ENCODE measurements at places on chromosomes 5 and 9. TPM values are rescaled to one million over a fixed set of nuclear protein-coding genes. Genes with fewer than 3 reads are reported as not detected.

DNA sequence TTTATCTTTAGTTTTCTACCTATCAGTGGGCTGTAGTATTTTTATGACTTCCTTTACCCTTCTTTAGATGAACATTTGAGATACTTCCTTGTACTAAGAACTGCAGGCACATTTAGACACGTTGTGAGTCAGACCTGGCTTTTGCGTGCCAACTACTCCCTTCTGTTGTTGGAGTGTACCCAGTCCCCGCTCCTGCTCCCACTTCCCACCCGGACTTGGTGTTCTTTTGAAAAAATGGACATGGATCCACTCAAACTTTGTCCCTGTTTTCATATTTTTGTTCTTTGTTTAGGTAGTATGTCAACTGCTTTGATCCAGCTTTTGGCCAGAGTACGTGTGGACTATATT is 60.7 kb downstream of the PARP8 start:
- DNase-seq = no peak

DNA sequence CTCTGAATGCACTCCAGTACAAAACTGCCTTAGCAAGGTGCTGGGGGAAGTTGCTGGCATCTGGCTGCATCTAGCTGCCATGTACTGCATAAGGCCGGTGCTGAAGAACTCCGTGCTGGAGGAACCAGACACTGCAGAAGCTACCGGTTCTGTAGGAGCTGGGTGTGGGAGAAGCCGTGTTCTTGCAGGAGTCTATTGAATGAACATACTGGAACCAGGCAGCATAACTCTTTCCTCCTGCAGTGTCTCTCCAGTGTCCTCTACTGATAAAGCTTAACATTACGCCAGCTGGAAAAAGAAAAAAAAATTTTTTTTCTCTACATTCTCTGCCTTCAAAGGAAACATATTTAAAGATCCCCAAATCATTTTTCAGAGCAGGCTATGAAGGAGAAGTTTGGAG is 38.5 kb downstream of the VPS13A start:
- DNase-seq = no peak

- no peak for DNase-seq
These were observed 253.0 kb downstream of the MARCHF11 start for GRCh38 chr5:15926586-15926985.

DNA sequence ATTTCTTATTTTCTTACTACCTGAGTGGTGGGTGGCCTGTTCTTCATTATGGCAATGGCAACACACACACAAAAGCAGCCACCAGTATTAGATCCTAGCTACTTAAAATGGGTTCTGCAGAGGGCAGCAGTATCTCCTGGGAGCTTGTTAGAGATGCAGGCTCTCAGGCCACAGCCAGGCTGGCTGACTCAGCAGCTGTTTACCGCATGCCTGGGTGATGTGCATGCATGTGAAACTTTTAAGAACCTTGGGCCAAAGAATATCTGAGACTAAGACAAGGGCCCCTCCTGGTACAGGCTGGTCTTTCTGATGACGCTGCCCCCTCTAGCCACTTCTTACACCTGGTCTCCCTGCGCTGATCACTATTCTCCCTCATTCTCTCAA is 399.0 kb downstream of the MED10 start:
- no peak for DNase-seq

DNA sequence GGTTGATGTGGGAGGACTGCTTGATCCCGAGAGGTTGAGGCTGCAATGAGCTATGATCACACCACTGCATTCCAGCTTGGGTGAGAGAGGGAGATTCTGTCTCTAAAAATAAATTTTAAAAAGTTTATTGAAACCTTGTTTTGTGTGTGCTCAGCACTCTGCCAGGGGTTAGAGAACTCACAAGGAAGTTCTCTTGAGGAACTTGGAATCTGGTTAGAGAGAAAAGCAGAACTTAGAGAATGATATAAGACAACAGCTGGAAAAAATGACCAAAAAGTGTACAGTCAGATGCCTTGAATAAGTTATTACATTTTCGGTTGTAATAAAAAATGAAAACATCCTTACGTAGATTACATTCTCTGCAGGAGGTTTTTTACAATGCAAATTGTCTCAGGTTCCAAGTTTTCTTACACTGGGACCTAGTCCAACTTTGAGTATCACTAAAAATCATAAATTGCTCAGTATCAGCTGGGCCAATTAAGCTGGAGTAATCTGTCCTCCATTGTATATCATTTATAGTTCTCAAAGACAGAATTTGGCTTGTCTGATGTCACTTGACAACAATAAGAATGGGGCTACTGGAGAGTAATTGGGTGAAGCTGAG is 21.7 kb upstream of the TENT2 start:
- no peak for DNase-seq

LSM11 gene
- 9.2 TPM for total RNA-seq

- no peak for DNase-seq
These were observed 104.7 kb upstream of the ELL2 start for GRCh38 chr5:96066386-96066719.

DNA sequence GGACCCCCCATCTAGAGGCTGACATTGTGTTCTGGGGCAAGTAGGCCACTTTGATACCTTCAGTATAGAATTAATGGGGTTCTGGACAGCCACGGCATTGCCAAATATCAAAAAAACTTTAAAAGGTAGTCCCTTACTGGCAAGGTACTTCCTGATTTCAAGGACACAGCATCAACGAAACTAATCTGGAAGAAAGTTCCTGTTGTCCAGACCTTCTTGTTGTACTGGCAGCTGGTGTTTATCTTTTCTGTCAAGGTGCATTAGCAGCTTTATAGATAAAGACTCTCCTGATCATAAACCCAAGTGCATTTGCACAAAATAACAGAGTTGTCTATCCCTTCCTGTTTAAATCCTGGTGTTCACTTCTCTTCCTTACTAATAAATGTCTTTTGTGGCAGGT is 23.7 kb upstream of the GOLGA1 start:
- peak; percentile 48 for DNase-seq

- DNase-seq = no peak
These were observed 280.4 kb upstream of the PTGER4 start for GRCh38 chr5:40399349-40399748.

LIFR gene
- total RNA-seq = 0.12 TPM

SLCO6A1 gene
- not detected for total RNA-seq

- no peak for DNase-seq
These were observed 191.1 kb downstream of the MAT2B start for GRCh38 chr5:163696579-163696887.

DNA sequence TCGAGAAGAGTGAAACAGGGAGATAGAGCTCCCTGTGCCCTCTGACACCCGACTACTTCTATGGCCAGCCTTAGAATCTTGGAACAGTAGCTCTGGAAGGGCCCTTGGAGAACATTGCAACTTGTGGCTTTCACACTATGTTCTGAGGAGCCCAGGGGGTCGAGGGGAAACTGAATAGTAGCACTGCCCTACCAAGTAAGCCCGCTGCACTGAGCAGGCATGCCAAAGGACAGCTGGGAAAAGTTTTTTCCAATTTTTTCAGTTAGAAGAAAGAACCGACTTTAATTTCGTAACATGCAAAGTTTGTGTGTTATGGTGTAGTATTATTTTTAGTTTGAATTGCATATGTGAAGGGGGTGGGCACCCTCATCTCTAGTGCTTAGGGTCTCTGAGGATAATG is 10.9 kb downstream of the SMIM3 start:
- DNase-seq = no peak

GRCh38 chr9:13919401-13919800 is 394.5 kb downstream of the NFIB start:
- DNase-seq = no peak

GRCh38 chr5:137215261-137215660 is 283.9 kb downstream of the SPOCK1 start:
- DNase-seq = no peak

FOXD4L4 gene
- not detected for total RNA-seq

DNA sequence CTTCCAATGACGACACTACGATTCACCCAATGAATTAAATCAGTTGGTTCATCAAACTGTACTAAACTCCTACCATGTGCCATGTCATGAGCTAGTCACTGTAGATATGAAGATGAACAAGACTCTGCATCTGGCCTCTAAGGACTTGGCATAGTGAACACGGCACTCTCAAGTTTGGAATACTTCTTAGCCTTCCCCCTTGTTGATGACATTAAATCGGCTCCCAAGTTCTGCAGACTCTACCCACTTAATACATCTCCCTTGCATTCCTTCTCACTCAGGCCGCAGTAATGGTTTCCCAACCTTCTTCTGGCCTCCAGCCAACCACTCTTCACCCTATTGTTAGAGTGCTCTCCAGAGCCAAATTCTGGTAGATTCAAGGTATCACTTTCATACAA is 184.7 kb downstream of the MAPKAP1 start:
- no peak for DNase-seq

- DNase-seq = no peak
These were observed 15.0 kb upstream of the GPX3 start for GRCh38 chr5:151005187-151005949.

ROR2 gene
- total RNA-seq = 0.43 TPM

GRCh38 chr9:127473932-127474331 is 22.6 kb downstream of the LRSAM1 start:
- DNase-seq = no peak

GRCh38 chr5:40385544-40385943 is 294.2 kb upstream of the PTGER4 start:
- DNase-seq = peak; percentile 68

- DNase-seq = no peak
These were observed 12.9 kb upstream of the FGF10 start for GRCh38 chr5:44402084-44402483.

IFNK gene
- total RNA-seq = not detected

DNA sequence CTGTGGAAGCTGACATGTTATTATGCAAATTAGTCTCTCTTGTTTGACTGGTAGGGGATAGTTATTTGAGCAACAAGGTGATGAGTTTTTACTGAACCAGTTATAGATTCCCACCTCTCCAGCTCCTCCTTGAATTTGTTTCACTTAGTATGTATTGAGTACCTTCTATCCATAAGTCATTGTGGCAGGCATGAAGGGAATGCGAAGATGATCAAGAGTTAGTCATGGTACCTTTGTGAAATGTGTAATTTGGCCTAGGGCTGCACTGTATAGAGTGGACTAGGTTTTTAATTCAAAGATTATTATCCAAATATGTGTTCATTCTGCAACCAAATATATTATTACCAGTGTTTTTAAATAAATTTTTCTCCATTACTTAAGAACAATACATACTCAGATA is 110.1 kb downstream of the HACD4 start:
- no peak for DNase-seq

DNA sequence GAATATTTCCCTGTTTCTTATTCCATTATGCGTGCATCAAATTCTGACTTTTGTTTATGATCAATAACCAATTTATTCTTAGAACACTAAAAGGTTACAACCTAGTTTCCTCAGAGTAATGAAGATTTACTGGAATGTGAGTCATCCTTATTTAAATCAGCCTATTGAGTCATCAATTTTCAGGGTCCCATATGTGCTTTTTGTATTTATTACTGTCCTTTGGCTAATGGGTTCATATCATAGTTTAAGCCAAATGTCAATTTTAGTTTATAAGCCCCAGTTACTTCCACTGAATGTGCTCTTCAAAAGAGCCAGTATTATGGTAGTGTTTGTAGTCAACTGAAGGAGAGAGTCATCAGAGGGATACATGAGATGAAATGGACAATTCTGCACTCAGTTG is 359.2 kb downstream of the PRR16 start:
- DNase-seq = no peak

RGMB gene
- 0.90 TPM for total RNA-seq

GRCh38 chr9:119827526-119827925 is 458.3 kb upstream of the BRINP1 start:
- DNase-seq = no peak

GRCh38 chr9:135480071-135480939 is 723 bp downstream of the PPP1R26 start:
- no peak for DNase-seq

GRCh38 chr5:1322955-1323802 is 21.7 kb downstream of the CLPTM1L start:
- DNase-seq = no peak

GRCh38 chr9:112232233-112232632 is 57.1 kb upstream of the SUSD1 start:
- no peak for DNase-seq

DNA sequence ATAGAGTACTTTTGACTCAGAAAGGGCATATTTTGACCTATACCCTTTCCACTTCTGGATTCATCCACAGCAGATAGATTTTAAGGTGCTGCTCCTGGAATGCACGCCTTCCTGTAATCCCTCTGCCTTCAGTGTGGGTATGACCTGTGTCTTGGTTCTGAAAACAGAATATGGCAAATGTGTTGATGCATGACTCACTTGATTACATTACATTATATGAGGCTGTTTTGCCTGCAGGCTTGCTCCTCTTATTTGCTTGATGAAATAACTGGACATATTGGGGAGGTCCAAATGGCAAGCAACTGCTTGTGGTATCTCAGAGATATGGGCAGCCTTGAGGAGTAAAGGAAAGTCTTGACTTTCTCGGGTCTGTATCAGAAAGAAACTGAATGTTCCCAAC is 468.6 kb downstream of the CDH18 start:
- DNase-seq = no peak

- DNase-seq = no peak
These were observed 38.2 kb downstream of the CPEB4 start for GRCh38 chr5:173926359-173926758.

- no peak for DNase-seq
These were observed 24.4 kb downstream of the SLC12A7 start for GRCh38 chr5:1087428-1087827.

TAL2 gene
- not detected for total RNA-seq

- DNase-seq = no peak
These were observed 55.4 kb upstream of the RPL26L1 start for GRCh38 chr5:172903790-172904189.

- DNase-seq = no peak
These were observed 221.6 kb downstream of the MAT2B start for GRCh38 chr5:163727028-163727427.

DNA sequence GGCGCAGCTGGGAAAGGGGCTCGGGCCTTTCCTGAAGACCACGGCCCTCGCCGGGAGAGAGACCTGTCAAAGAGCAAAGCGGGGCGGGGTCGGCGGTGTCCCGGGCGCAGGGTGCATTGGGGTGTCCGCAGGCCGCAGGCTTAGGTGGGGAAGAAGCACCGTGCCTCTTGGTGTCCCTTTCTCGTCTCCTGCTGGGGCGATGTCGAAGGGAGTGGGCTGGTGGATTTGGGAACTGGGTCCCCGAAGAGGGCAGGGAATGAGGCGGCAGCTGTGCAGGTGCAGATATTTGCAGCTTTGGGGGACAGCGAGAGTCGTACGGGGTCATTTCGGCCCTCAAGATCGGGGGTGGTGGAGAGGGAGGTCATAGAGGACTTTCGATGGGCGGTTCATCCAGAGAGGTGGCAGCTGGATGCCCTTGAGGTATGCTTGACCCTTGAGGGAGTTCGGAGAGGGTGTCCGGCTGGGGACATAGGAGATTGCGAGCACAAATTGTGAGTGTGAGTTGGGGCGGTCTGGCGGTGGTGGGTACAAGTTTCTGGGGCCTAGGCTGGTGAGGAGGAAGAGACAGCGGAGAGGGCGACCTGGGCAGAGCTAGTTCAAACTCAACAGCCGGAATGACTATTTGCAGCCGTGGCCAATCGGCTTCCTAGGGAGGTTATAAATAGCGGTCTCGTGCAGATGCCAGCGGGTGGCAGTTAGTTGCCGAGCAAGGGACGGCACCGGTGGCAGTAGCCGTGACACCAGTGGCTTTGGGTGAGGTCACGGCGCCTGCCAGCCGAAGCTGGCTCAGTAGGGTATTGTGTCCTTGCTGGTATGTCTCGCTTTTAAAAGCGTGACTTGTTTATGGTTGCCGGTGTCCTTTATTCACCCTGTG is 601 bp downstream of the NNT start:
- DNase-seq = peak; percentile 84

SLC4A9 gene
- total RNA-seq = not detected

GRCh38 chr5:91110686-91111085 is 272.4 kb downstream of the ARRDC3 start:
- DNase-seq = peak; percentile 16

- DNase-seq = no peak
These were observed 15.7 kb upstream of the C5orf34 start for GRCh38 chr5:43530648-43531047.

GPRIN1 gene
- 3.7 TPM for total RNA-seq

Measured in activated CD4-positive, alpha-beta T cell treated with anti-CD3 and anti-CD28 coated beads, Interleukin-2, amount 10 ng/mL, durations not matched to agents 24 days and 14 days (primary cell).